Cerebellum (tissue), 4 donors: ENCODE measurements at places on chromosomes 16 and 17. TPM values are rescaled to one million over a fixed set of nuclear protein-coding genes. Genes with fewer than 3 reads are reported as not detected.

The ARHGAP27 gene
- total RNA-seq, result 4.9 TPM

The NRN1L gene
- total RNA-seq, result not detected

The SMTNL2 gene
- 5.6 TPM for total RNA-seq

The HBA1 gene
- total RNA-seq, result 1,023 TPM

The PLD6 gene
- total RNA-seq, result 6.8 TPM

The ZNF423 gene
- 47.5 TPM for total RNA-seq

The TEX14 gene
- total RNA-seq, result 0.54 TPM

The DYNLRB2 gene
- total RNA-seq, result 2.1 TPM

The ZKSCAN2 gene
- 16.9 TPM for total RNA-seq

The AXIN2 gene
- total RNA-seq, result 41.2 TPM

The TP53TG3F gene
- not detected for total RNA-seq

The EPN3 gene
- total RNA-seq, result 0.18 TPM

The SPATA33 gene
- 13.4 TPM for total RNA-seq

The GRAP gene
- 1.9 TPM for total RNA-seq

The PALB2 gene
- total RNA-seq, result 15.2 TPM

The BCL6B gene
- total RNA-seq, result 2.1 TPM

The DHRS7C gene
- total RNA-seq, result not detected

The PAQR4 gene
- total RNA-seq, result 17.5 TPM

The ZDHHC1 gene
- 6.8 TPM for total RNA-seq

The NPIPA3 gene
- 1.00 TPM for total RNA-seq

The CTF1 gene
- total RNA-seq, result 0.36 TPM

The ULK2 gene
- total RNA-seq, result 81.6 TPM

The BCKDK gene
- total RNA-seq, result 16.9 TPM

The MRPL58 gene
- total RNA-seq, result 6.6 TPM

The CEP295NL gene
- total RNA-seq, result 2.4 TPM

The KRT39 gene
- total RNA-seq, result not detected

The TLCD1 gene
- total RNA-seq, result 1.5 TPM

The P2RX1 gene
- 0.27 TPM for total RNA-seq

The KCNG4 gene
- total RNA-seq, result not detected

The MLKL gene
- total RNA-seq, result 0.91 TPM

The BIRC5 gene
- total RNA-seq, result 17.6 TPM

The TEKT5 gene
- total RNA-seq, result not detected

The MARCHF10 gene
- 0.09 TPM for total RNA-seq

The AFMID gene
- total RNA-seq, result 27.6 TPM

The HP gene
- 0.27 TPM for total RNA-seq

The ABCA9 gene
- total RNA-seq, result 27.1 TPM

The SPEM3 gene
- total RNA-seq, result not detected

The INPP5K gene
- total RNA-seq, result 30.8 TPM

The ASGR2 gene
- not detected for total RNA-seq

The NEK8 gene
- 2.2 TPM for total RNA-seq

The KRTAP4-4 gene
- total RNA-seq, result not detected

The DNASE1L2 gene
- 3.5 TPM for total RNA-seq
